ENCODE measurements at places on chromosomes 12 and 14.

DNA sequence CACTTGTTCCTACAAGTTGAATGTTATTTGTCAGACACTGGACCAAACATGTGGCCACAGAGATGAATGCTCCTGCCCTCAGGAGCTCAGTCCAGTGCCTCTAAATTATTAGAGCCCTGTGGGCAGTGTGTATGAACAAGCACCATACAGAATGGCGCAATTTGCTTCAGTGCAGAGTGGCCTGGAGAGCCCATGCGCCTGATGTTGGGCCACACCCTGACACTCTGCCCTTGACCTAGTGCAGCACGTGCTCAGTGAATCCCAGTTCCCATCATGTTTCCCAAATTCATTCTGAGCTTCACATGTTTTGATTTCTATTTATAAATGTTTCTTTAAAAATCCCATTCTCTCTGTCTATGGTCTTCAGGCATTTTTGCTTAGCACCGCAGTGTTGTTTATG is 116.8 kb downstream of the PRMT8 start:
- DNase-seq, result no peak

DNA sequence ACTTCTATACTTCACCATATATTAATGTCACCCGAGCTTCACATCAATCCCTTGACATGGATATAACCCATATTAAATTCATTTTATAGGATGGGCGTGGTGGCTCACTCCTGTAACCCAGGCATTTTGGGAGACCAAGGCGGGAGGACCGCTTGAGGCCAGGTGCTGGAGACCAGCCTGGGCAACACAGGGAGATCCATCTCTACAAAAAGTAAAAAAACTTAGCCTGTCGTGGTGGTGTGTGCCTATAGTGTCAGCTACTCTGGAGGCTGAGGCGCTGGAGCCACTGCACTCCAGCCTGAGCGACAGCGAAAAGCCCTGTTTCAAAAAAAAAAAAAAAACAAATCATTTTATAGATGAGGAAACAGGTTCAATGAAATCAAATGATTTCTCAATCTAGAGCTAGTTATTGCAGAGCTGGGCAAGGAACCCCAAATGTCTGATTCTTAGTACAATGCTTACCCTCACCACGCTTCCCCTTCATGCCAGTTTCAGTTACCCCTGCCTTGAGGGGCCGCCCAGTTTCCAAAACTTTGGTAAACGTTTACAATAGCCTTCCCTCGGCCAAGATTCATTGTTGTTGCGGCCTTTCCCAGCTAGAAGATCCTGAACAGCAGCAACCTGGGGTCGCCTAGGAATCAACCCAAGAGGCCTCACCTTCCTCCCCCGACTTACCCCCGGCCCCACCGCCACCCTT is 751 bp downstream of the PSMB5 start:
- DNase-seq, result no peak

- no peak for DNase-seq
Observed at GRCh38 chr12:84994426-84994825, 41.7 kb downstream of the TSPAN19 start.

GRCh38 chr12:27412047-27412446 is 34.5 kb upstream of the SMCO2 start:
- DNase-seq, result no peak

DNA sequence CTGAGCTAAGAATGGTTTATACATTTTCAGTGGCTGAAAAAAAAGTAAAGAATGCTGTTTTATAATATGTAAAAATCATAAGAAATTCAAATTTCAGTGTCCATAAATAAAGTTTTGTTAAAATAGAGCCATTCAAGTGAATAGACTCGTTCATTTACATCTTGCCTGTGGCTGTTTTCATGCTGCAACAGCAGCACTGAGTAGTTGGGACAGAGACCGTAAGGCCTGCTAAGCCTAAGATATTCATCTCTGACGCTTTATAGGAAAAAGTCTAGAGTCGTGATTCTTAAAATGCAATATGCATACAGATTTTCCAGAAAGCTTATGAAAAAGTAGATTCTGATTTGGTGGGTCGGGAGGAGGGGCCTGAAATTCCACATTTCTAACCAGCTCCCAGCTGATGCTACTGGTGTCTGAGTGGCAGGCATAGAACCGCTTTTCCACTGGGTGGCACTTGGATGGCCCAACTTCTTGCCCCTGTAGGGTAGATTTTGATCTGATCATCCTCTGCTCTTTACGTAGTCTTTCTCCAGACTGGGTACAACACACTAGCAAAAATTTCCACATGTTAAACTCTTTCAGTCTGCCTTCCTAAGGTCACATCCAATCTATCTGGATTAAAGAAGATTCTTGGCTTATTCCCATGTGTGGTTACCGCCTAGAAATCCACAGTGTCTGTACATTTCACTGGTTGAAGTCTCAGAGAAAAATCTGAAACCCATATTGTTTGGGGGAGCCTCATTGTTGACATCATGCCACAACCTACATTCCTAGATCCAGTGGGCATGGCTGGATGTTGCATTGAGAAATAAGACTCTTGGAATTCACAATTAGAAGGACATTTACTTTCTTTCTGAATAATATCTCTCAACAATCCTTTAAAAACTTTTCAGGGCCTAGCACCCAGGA is 151.2 kb downstream of the C12orf75 start:
- DNase-seq, result no peak

- DNase-seq, result no peak
Observed at GRCh38 chr12:62995097-62995496, 60.1 kb upstream of the PPM1H start.

DNA sequence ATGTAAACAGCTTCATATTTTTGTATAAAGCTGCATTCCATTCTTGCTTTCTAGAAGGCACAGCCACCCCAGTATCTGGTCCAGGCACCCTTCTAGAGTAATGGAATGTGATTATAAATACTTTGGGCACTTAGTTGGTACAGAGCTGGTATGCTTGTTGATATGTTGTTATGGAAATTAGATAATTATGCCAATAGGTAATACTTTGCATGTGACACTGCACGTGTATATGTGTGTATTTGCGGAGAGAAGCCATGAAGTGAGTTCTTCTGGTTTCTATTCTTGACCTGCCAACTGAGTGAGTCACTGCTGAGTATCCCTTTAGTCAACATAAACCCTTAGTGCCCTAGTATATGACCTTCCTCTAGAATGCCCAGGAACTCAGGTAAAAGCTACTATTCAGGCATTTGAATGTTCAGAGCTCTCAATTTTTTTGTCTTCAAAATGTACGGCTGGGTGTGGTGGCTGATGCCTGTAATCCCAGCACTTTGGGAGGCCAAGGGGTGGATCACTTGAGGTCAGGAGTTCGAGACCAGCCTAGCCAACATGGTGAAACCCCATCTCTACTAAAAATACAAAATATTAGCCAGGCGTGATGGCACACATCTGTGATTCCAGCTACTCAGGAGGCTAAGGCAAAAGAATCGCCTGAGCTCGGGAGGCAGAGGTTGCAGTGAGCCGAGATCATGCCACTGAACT is 6.2 kb upstream of the TCP11L2 start:
- DNase-seq, result no peak

GRCh38 chr12:40226705-40227104 is 1.9 kb downstream of the LRRK2 start:
- DNase-seq, result no peak

DNA sequence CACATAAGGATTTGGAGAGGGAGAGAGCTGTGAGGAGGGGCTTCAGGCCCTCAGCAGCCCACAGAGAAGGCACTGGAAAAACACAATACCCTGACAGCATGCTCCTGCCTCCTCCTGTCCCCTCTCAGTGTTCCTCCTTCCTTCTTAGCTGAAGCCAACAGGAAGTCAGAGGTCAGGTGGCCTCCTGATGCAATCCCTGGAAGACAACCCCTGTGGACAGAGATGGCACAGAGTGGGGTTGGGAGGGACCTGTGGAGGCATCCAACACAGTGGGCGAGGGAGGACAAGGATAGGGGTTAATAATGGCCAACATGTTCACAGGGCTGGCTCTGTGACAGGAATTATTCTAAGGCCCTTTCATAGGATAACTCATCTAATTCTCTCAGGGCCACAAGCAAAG is 15.4 kb upstream of the IFI27L2 start:
- no peak for DNase-seq

DNA sequence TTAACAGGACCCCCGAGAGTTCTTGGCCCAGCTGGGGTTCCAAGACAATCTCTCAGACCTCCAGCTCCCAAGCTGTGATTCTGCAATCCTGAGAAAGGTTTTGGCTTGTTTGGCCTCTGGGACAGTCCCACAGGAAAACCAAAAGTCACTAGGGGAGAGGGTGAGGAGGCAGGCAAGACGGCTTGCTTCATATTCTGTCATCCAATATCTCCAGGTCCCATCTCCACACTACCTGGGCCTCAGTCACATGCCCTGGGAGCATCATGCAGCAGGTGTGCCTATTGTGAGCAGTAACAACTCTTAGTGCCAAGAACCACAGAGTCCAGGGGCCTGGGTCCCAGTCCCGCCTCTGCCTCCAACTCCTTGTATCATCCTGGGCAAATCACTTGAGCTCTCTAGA is 1.7 kb downstream of the KRT79 start:
- DNase-seq, result no peak

DNA sequence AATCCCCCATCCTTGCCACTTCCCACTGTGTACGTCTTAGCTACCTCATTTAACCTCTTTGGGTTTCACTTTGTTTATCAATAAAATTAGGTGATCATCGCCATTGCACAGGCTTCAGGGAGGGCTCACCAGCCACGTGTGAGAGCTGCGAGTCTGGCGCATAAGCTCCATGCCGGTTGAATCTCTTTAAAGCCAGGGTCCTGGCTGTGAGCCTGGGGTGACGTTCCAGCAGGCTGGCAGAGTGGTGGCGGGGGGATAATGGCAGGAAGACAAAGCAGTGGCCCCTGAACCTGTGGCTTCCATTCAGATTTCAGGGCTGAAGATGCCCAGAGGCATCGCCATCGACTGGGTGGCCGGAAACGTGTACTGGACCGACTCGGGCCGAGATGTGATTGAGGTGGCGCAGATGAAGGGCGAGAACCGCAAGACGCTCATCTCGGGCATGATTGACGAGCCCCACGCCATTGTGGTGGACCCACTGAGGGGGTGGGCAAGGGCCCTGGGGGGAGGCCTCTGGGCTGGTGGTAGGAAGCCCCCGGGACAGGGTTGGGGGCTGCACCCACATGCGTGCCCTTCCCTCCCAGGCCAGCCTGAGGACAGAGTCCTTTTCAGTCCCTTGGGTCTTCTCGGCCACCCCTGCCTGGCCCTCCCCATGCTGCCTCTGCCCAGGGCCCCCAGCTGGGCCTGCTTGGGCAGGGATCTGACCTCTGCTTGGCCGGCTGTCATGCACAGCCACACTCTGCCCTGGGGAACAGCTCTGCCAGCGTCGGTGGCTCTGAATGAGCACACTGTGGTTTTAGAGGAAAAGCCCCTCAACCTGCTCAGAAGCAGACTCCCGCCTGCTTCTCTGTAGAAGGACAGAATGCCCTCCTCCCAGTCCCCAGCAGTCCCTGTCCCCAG is 8.6 kb upstream of the NXPH4 start:
- DNase-seq, result no peak

DNA sequence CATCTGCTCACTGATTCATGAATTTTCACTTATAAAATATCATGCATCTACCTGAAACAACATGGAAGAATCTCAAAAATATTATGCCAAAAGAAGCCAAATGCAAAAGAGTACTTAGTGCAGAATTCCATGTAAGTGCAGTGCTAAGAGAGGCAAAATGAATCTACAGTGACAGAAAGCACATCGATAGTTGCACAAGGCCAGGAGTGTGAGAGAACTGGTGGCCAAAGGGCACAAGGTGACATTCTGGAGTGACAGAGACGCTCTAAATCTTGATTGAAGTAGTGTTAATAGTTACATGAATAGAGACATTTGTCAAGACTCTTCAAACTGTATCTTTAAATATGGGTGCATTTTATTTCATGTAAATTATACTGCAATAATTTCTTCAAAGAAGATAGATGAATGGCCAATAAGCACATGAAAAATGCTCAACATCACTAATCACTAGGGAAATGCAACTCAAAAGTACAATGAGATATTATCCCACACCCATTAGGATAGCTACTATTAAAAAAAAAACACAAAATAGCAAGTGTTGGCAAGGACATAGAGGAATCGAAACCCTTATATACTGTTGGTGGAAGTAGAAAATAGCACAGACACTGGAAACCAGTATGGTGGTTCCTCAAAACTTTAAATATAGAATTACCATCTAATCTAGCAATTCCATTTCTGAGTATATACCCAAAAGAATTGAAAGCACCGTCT is 71.7 kb upstream of the KICS2 start:
- no peak for DNase-seq

DNA sequence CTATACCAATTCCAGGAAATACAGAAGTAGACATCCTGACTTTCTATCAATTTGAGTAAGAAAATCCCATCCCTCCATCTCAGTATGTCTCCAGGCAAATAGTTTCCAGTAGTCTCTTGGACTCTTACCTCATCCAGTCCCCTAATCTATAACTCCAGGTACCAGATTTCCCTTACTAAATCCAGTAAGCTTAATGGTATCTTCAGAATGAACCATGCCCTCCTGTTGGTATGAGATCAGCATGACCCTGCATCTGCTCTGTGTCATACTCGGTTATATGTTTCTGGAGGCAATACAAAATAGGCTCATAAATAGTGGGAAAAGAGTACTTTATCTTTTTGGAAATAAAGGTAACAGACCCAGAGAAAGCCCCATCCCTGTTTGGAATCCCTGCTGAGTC is 18.4 kb downstream of the PIGH start:
- no peak for DNase-seq

DNA sequence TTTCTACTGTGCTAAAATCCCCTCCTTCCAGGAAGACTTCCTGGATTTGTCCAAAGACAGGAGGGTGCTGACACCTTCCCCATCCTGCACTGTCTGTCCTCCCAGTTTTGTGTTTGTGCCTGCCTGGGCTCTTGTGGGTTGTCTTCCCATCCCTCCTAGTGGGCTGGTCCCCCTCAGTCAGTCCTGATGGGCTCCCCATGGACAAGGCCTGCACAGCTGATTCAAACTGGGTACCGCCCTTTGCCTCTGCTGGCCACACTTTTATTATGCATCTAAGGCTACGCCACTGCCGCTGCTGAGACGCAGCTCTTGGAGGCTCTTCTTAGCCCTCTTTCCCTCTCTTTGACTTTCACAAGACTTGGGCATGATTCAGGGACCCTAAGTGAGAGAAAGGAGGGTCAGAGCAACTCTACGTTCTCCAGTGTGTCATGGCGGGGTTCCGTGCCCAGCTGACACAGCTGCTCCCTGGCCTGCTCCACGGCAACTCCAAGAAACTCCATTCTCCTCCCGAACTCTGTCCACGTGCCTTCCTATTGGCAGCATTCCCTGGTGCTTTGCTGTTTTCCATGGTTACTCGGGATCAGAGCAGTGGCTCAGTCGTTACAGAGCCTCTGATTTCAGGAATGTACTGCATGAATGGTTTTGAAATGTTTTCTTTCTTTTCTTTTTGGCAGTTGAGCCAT is 3.8 kb upstream of the KRT85 start:
- DNase-seq, result no peak
